ENCODE measurements at places on chromosomes 1 and 21. TPM values are rescaled to one million over a fixed set of nuclear protein-coding genes. Genes with fewer than 3 reads are reported as not detected.

The FAM76A gene
- total RNA-seq: 18.7 TPM

The RIPK4 gene
- 0.31 TPM for total RNA-seq

The GUCA2B gene
- total RNA-seq: not detected

The DNASE2B gene
- total RNA-seq: not detected

The MARK1 gene
- total RNA-seq: under 0.01 TPM

The PDPN gene
- not detected for total RNA-seq
